ENCODE measurements at places on chromosomes 13 and 19. TPM values are rescaled to one million over a fixed set of nuclear protein-coding genes. Genes with fewer than 3 reads are reported as not detected.

DNA sequence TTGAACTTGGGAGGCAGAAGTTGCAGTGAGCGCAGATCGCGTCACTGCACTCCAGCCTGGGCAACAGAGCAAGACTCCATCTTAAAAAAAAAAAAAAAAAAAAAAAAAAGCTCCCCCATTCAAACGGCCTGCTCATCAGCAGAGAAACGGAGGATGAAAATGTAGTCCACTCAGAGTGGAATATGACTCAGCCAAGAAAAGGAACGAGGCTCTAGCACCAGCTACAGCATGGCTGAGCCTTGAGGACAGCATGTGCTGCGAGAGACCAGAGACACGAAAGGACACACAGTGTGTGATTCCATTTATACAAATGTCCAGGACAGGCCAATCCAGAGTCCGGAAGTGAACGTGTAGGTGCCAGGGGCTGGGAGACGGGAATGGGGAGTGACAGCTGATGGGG lies 18.1 kb upstream of the MIER2 start:
- DNase-seq, result no peak

- no peak for DNase-seq
Observed at GRCh38 chr13:104327211-104327610, 1261.0 kb upstream of the SLC10A2 start.

GRCh38 chr13:42225051-42225450 lies 46.9 kb upstream of the AKAP11 start:
- DNase-seq, result no peak

- no peak for DNase-seq
Observed at GRCh38 chr13:74922963-74923362, 559.0 kb downstream of the TBC1D4 start.

Gene KIR2DL4
- polyA plus RNA-seq, result not detected

Gene ZNF284
- polyA plus RNA-seq, result 3.7 TPM

Gene PLPPR3
- polyA plus RNA-seq, result 18.9 TPM

Gene ZIK1
- polyA plus RNA-seq, result 15.3 TPM

Gene IFI30
- polyA plus RNA-seq, result 18.0 TPM

Gene ZNF724
- polyA plus RNA-seq, result 5.9 TPM

Data from left renal pelvis (tissue), 4 donors.